RPMI8226 (cell line): ENCODE measurements at places on chromosomes 1 and 21.

- DNase-seq: peak; percentile 48
Observed at GRCh38 chr21:45805321-45805720, 161.8 kb downstream of the PCBP3 start.

- DNase-seq: no peak
Observed at GRCh38 chr1:116578581-116578980, 7.8 kb upstream of the CD58 start.

DNA sequence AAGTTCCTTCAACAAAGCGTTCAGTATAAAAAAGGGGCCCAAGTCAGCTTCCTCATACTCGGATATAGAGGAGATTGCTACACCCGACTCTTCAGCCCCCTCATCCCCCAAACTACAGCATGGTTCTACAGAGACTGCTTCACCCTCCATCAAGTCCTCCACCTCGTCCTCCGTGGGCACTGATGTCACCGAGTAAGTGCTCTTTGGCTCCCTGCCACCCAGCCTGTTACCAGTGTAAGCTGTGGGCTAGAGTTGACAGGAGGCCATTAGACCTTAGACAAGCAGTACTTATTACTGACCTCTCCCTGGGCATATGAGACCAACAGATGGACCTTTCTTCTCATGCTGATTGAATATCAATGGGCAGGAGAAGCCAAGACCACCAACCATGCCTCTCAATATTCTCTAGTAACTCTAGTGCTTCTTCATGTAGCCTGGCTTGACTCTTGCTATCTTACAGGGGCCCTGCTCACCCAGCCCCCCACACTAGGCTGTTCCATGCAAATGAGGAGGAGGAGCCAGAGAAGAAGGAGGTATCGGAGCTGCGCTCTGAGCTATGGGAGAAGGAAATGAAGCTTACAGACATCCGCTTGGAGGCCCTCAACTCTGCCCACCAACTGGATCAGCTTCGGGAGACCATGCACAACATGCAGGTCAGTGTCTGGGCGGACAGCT is 20.9 kb upstream of the IPO9 start:
- no peak for DNase-seq

GRCh38 chr1:230549625-230550024 is 92.7 kb upstream of the COG2 start:
- no peak for DNase-seq

GRCh38 chr21:35084869-35085268 is 35.8 kb upstream of the RUNX1 start:
- no peak for DNase-seq

DNA sequence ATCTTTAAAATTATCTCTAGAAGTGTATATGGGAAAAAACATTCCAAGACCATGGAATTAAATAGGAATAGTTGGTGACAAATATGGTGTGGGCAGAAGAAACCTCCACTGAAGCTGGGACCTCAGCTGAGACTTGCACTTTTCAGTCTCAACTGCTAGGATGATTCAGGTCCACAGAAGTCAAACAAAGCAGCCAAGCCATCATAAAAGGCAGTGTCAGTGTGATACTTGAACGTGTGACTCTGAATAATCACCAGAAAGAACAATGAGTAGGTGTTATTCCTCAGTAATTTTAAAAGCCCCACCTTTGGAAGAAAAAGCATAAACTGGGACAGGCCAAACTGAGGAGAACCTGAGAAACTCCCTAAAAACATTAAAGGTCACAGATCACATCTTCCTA is 90.7 kb downstream of the ZNF281 start:
- no peak for DNase-seq

DNA sequence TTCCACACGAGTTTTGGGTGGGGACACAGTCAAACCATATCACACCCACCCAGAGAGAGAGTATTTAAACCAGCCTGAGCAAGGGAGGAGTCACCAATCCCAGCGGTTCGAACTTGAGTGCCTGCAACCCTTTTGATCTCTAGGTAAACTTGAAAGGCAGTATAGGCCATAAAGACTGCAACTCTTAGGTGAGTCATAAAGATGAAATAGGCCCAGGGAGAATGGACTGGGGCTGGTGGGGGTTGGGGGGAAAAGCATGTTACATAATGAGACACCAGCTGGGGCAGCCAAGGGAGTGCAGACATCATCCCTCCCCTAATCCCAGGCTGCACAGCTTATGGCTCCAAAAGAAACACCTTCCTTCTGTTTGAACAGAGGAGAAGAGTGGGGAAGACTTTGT is 99.8 kb upstream of the LHX8 start:
- DNase-seq: no peak

DNA sequence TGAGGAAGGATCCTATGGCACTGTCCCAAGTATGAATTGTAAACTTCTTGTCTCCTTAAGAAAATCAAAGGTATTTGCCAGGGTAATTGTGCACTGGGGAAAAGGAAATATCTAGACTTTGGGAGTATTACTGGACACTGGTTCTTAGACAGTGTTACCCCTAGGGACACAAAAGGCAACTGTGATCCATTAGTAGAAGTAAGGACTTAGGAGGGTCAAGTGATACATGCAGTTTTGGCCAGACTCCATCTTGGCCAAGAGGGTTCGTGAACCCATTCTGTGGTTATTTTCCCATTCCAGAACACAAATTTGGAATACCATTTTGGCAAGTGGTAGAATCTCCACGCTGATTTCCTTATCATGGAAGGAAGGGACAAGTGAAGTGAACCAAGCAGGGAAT is 98.1 kb downstream of the TM2D1 start:
- DNase-seq: no peak

- DNase-seq: peak; percentile 94
Observed at GRCh38 chr1:154970631-154971340, at the start of gene SHC1. Gene SHC1, minus strand, starts transcription at chr1:154970747. Its CDS starts 221 bp downstream, at chr1:154970526.

- no peak for DNase-seq
Observed at GRCh38 chr1:171107969-171108368, 17.3 kb downstream of the FMO3 start.

DNA sequence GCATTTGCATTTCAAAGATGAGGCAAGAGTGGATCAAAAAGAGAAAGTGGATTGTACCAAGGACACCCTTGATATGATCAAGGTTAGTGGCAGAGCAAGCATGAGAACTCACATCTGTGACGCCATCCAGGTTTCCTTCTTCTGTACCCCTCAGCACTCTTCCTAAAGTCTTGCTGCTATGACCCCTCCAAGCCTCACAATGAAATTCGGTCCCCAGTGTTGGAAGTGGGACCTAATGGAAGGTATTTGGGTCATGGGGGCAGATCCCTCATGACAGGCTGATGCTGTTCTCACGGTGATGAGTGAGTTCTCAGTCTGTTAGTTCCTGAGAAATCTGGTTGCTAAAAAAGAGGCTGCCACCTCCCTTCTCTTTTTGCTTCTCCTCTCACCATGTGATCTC is 86.4 kb downstream of the PGM1 start:
- DNase-seq: no peak

DNA sequence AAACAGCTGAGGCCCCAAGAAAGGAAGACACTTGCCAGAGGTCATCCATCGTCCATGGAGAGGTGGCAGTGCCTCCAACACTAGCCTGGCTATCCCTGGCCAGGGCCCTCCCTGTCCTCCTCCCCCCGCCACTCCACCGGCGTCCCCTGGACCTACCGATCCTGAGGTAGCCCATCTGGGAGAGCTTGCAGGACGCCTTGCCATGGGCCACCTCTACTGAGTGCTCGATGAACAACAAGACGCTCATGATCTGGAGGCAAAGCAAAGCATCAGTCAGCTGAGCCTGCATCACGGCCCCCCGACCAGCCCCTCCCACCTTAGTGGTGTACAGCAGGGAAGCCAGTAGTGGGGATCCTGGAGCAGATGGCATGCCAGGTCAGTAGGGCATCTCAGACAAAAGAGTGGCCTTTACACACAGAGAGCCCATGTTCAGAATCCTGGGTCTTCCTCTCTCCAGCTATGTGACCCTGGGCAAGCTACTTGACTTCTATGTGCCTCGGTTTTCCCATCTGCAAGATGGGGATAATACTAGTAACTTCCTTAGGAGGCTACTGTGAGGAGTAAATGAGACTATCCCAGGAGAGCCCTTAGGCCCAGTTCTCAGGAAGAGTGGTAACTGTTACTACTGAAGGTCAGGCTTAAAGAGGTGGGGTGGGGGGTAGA is 15.1 kb downstream of the LAPTM5 start:
- DNase-seq: no peak

- peak; percentile 56 for DNase-seq
Observed at GRCh38 chr1:944341-945325, 14.4 kb downstream of the NOC2L start.

DNA sequence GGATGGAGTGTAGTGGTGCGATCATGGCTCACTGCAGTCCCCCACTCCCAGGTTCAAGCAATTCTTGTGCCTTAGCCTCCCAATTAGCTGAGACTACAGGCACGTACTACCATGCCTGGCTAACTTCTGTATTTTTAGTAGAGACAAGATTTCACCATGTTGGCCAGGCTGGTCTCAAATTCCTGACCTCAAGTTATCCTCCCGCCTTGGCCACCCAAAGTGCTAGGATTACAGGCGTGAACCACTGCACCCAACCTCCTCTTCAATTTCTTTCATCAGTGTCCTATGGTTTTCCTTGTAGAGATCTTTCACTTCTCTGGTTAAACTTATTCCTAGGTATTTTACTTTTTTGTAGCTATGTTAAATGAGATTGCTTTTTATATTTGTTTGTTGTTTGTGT is 10.7 kb upstream of the MAST2 start:
- DNase-seq: no peak

DNA sequence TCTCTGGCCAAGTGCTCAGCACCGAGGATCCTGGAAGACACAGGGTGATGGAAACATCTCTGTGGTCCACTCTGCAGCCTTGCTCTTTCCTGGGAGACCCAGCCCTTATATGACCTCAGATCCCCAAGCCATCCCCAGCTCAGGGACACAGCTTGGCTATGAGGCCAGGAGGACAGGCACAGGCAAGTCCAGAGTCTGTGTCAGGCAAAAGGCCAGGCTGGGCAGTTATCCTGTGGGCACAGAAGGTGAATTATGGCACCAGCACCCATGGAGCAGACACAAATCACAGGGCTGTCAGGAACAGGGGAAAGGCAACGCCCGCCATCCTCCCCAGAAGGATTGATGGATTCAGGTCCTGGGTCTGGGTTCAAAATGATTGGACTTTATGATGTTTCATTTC is 52.1 kb upstream of the SCMH1 start:
- no peak for DNase-seq

DNA sequence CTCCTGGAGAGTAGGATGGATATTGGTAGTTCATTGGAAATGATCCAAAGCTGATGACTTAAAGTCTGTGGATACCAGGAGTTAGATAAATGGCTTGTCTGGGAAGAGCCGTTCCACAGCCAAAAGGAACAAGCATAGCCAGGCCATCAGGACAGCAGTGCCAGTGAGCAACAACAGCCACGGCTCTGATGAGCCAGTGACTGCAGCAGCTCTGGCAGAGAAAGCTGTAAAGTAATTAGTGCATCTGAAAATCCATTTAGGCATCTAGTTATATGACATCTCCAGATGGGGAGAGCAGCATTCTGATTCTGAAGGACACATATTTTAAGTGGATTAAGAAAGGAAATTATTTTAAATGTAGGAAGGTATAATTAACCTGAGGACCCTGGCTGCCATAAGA is 256.2 kb upstream of the PLXNA2 start:
- DNase-seq: no peak

DNA sequence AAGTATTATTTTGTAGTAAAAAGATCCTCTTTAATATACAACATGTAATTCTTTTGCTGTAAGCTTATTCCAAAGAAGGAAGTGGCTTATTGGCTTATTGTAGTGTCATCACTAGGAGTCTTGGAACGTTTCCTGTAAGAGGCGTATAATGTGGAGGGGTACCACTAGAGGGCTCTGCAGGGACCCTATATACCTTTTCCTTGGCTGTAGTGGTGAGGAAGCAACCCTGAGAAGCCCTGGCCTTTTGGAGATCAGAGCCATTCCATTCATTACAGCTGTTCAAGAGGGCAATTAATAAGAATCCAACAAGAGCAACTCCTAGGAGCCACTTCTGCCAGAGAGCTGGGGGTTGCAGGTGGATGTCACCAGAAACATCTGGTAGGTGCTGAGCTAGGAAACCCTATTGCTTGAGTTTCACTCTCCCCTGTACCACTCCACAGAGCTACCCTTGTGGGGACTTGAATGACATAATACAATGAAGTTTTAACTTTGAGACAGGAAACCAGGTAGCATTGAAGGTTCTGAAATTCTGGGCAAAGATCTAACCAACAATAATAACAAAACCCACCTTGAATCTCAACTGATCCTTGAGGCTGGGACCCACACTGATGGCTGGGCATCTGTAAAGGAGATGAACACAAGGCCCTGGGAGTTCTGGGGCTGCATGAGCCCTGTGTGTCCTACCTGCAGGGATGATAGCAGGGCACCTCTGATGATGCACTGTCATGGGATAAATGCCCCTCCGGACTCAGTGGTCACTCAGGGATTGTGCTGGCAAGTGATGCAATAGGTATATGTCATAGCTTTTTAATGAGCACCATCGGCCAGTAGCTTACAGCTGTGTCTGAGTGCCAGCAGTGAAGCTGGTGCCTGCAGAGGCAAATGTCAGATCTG is 160.2 kb upstream of the COA6 start:
- DNase-seq: peak; percentile 57

DNA sequence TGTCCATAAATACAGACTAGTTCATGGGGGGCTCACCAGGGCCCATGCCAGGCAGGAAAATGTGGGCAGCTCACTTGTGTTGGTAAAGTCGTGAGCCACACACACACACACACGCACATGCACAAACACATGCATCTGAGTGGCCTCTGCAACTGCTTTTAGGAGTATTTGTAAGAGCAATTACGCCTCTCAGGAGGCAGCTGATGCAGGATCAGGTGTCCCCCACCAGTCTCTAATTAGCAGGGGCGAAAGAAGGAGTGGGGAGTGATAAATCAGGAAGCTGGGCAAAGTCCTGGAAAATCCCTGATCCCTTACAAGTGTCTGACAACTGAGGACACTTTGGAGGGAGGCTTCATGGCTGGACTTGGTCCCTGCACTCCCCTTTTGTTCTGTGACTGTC is 5.7 kb upstream of the IVL start:
- no peak for DNase-seq

GRCh38 chr1:202577381-202577780 is 132.9 kb downstream of the SYT2 start:
- DNase-seq: no peak

DNA sequence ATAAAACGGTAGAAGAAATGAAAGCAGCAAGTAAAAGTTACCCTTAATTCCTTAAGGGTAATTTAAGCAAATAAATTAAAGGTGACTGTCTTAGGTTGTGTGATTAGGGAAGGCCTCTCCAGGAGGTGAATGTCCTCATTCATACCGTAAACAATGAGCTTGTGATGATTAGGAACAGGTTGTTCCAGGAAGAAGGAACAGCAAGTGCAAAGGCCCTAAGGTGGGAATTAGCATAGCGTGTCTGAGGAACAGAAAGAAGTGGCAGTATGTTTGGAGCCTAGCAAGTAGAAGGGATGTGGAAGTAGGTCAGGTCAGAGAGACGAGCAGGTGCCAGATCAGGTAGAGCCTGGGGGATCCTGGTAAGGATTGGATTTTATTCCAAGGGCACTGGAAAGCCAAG is 5.6 kb downstream of the AK4 start:
- no peak for DNase-seq

- DNase-seq: no peak
Observed at GRCh38 chr21:36423771-36424433, 38.7 kb downstream of the CHAF1B start.

DNA sequence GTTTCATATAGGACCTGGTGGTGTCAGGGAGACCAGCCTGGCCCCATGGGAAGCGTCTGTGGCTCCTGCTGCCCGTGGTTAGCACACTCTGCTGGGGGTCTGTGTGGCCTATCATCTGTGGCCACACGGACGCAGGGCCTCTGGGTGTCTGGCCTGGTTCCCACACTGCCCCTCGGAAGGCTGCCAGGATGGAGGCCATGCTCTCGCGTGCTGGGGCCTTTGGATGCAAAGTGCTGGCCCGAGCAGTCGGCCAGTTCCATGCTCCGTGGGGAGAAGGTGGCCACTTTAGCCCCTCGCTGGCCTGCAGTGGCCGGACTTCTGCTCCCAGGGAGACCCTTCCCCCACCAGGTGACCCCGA is 20.8 kb upstream of the LRRC3 start:
- DNase-seq: no peak
